ENCODE measurements at places on chromosomes 5 and 9.

GRCh38 chr5:51396797-51397196 lies 13.5 kb downstream of the ISL1 start:
- no peak for DNase-seq
- no peaks in the 10 kb centered on the region for H3K36me3 ChIP-seq
- H3K27me3 ChIP-seq: peaks cover 10% of the 10 kb centered on the region
- no peak overlapping the region for H3K4me3 ChIP-seq
- H3K27ac ChIP-seq: no peak overlapping the region

- H3K27ac ChIP-seq: no peak overlapping the region
- no peak overlapping the region for H3K4me3 ChIP-seq
- H3K4me1 ChIP-seq: no peaks in the 10 kb centered on the region
- no peaks in the 10 kb centered on the region for H3K27me3 ChIP-seq
- no peaks in the 10 kb centered on the region for H3K36me3 ChIP-seq
- no peak for DNase-seq
These were observed 1098.6 kb downstream of the TAF11L14 start for GRCh38 chr5:18732556-18733479.

DNA sequence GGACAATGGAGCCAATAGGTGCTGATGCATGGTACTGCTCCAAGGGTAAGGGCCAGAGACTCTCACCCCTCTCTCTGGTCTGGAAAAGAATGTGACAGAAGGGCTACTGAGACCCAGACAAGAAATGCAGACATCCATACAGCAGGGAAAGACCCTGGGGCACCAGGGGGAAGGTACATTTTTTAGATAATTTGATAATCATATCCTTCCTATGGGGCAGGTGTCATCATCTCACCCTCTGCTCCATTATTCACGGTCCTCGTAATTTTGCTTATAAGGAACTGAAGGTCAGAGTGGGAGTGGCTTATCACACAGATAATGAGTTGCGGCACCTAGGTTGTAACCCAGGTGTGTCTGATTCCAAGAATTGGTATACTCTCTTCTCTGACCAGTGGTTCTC lies 90.0 kb downstream of the TRIM32 start:
- peaks cover 3% of the 10 kb centered on the region for H3K4me1 ChIP-seq
- no peak for DNase-seq

DNA sequence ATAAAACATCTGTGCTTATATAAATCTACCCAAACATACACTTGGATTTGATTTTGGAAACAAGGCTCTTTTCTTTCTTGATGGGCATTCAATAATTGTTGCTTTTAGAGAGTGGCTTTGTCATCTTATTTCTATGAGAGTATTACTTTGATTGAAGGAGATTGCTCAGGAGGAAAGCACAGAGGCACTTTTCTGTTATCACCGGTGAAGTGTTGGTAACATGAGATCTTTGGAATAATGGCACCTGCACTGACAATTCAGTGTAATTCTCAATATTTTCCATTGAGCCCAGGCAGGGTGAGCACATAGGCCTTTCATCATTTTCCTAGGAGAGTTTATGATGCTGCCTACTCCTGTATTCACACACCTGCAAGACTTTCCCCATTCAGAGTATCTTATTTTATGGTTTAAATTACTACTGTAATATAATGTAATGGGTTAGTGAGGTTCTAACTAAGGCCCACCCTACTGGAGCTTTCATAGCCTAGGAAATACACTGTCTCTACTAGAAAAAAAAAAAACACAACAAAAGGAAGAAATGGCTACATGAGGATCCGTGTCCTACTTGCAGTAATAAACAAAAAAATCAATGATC lies 244.3 kb downstream of the DENND1A start:
- no peak overlapping the region for H3K4me3 ChIP-seq
- no peak overlapping the region for H3K27ac ChIP-seq
- no peak for DNase-seq
- no peaks in the 10 kb centered on the region for H3K27me3 ChIP-seq
- H3K4me1 ChIP-seq: peaks cover 2% of the 10 kb centered on the region
- no peaks in the 10 kb centered on the region for H3K36me3 ChIP-seq

GRCh38 chr9:87564791-87565241 lies 67.1 kb downstream of the DAPK1 start:
- peaks cover 20% of the 10 kb centered on the region for H3K4me1 ChIP-seq
- H3K27ac ChIP-seq: no peak overlapping the region
- no peak overlapping the region for H3K4me3 ChIP-seq
- no peaks in the 10 kb centered on the region for H3K27me3 ChIP-seq
- no peak for DNase-seq
- no peaks in the 10 kb centered on the region for H3K36me3 ChIP-seq

DNA sequence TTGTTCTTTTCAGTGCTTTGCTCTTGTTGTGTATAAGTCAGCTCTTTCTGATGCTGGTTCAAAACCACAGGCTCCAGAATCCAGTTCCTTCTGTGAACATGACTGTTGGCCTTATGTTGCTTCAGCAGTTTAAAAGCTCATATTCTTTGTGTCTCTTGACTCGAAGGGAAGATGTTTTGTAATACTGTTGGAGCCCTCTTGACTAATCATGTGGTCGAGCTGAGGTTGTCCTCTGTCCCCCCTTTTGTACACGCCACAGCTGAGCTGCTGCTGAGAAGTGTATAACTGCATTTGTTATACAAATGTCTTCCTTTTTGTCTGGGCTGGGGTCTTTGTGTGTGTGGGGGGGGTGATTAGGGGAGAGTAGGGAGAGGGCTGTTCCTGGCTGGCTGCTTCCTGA lies 35.8 kb downstream of the SLC36A1 start:
- no peaks in the 10 kb centered on the region for H3K27me3 ChIP-seq
- H3K36me3 ChIP-seq: no peaks in the 10 kb centered on the region
- H3K4me1 ChIP-seq: peaks cover 2% of the 10 kb centered on the region
- H3K27ac ChIP-seq: no peak overlapping the region
- DNase-seq: no peak
- no peak overlapping the region for H3K4me3 ChIP-seq

GRCh38 chr5:8176101-8176693 lies 307.2 kb downstream of the MTRR start:
- H3K4me1 ChIP-seq: no peaks in the 10 kb centered on the region
- no peak overlapping the region for H3K4me3 ChIP-seq
- no peak overlapping the region for H3K27ac ChIP-seq
- DNase-seq: no peak
- no peaks in the 10 kb centered on the region for H3K27me3 ChIP-seq

- no peak overlapping the region for H3K4me3 ChIP-seq
- no peaks in the 10 kb centered on the region for H3K36me3 ChIP-seq
- DNase-seq: no peak
- H3K27me3 ChIP-seq: no peaks in the 10 kb centered on the region
These were observed 159.1 kb downstream of the OLFM1 start for GRCh38 chr9:135246248-135247205.

- H3K27me3 ChIP-seq: no peaks in the 10 kb centered on the region
- peaks cover 5% of the 10 kb centered on the region for H3K4me1 ChIP-seq
- no peak overlapping the region for H3K27ac ChIP-seq
- no peaks in the 10 kb centered on the region for H3K36me3 ChIP-seq
- DNase-seq: no peak
These were observed 24.7 kb downstream of the PUM3 start for GRCh38 chr9:2819165-2819564.

DNA sequence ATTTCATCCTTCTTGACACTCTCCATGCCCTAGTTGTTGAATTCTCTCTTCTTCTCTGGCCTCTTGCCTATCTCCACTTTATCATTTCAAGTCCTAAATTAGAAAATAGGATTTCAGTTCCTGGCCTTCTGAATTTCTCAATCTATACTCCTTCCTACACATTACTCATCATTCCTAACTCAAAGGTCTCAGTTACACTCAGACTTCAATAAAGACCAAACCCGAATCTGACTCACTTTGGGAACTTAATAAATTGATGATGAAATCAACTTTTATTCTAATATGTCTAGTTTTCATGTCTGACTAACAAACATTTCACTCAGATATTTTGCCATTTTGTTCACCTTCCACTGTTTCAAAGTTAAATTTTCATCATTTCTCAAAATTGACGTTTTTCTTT lies 113.6 kb upstream of the TSLP start:
- no peaks in the 10 kb centered on the region for H3K4me1 ChIP-seq
- no peak overlapping the region for H3K27ac ChIP-seq
- no peaks in the 10 kb centered on the region for H3K27me3 ChIP-seq
- DNase-seq: no peak

GRCh38 chr9:132040808-132041207 lies 38.9 kb downstream of the MED27 start:
- no peaks in the 10 kb centered on the region for H3K4me1 ChIP-seq
- no peaks in the 10 kb centered on the region for H3K36me3 ChIP-seq
- H3K27ac ChIP-seq: no peak overlapping the region
- DNase-seq: no peak
- no peaks in the 10 kb centered on the region for H3K27me3 ChIP-seq

DNA sequence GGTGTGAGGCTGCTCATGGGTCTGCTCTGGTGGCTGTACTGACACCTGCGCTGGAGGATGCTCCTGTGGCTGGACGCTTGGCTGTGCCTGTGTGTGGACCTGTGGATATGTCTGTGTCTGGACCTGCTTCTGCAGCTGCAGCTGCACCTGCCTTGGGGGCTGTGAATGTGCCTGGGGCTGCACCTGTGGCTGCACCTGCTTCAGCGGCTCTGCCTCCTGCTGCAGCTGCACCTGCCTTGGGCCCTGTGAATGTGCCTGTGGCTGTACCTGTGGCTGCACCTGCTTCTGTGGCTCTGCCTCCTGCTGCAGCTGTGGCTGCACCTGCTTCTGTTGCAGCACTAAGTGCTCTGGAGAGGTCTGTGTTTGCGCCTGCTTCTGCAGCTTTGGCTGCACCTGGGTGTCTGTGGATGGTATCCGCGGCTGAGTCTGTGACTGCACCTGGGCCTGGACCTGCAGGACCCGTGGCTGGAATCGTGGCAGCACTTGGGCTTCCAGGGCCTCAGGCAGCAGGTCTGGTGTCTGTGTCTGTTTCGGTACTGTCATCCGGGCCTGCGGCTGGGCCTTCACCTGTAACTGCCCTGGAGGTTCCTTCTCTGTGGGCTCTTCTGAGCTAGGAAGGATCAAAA lies 12.5 kb downstream of the CIZ1 start:
- peaks cover 19% of the 10 kb centered on the region for H3K36me3 ChIP-seq
- no peak overlapping the region for H3K4me3 ChIP-seq
- H3K4me1 ChIP-seq: no peaks in the 10 kb centered on the region
- no peak for DNase-seq
- H3K27ac ChIP-seq: no peak overlapping the region
- H3K27me3 ChIP-seq: no peaks in the 10 kb centered on the region

DNA sequence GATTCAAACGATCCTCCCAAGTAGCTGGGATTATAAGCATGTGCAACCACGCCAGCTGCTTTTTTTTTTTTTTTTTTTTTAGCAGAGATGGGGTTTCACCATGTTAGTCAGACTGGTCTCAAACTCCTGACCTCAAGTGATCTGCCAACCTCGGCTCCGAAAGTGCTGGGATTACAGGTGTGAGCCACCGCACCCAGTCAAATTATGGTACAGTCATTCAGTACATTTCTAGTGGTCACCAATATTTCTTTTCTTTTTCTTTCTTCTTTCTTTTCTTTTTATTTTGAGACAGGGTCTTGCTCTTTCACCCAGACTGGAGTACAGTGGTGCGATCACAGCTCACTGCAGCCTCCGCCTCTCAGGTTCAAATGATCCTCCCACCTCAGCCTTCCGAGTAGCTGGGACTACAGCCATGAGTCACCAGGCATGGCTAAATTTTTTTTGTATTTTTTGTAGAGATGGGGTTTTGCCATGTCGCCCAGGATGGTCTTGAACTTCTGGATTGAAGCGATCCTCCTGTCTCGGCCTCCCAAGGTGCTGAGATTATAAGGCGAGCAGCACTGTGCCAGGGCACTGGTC lies 25.4 kb upstream of the DCP2 start:
- H3K36me3 ChIP-seq: no peaks in the 10 kb centered on the region
- DNase-seq: no peak
- H3K4me1 ChIP-seq: no peaks in the 10 kb centered on the region
- H3K27me3 ChIP-seq: no peaks in the 10 kb centered on the region

DNA sequence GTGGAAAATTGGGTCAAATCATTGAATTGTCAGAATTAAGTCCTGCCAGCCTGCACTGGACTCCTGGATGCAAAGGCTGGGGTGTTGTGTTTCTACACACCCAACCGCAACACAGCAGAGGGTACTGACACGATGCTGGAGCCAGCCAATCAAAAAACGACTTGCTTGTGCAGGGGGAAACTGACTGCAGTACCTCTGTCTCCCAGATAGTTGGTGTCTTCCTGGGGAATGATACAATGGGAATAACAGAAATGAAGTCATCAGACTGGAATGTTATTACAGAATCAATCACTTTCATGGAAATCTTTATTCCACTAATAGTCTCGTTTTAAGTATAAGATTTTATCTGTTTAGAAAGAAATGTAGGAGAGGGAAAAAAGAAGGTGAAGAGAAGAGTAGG lies 330.3 kb downstream of the MLLT3 start:
- no peaks in the 10 kb centered on the region for H3K27me3 ChIP-seq
- peak; percentile 81 for DNase-seq
- H3K4me1 ChIP-seq: no peaks in the 10 kb centered on the region
- H3K36me3 ChIP-seq: no peaks in the 10 kb centered on the region

GRCh38 chr5:78496373-78496772 lies 136.0 kb downstream of the SCAMP1 start:
- H3K27ac ChIP-seq: no peak overlapping the region
- DNase-seq: peak; percentile 50
- no peaks in the 10 kb centered on the region for H3K36me3 ChIP-seq
- H3K4me1 ChIP-seq: peaks cover 24% of the 10 kb centered on the region
- no peak overlapping the region for H3K4me3 ChIP-seq

DNA sequence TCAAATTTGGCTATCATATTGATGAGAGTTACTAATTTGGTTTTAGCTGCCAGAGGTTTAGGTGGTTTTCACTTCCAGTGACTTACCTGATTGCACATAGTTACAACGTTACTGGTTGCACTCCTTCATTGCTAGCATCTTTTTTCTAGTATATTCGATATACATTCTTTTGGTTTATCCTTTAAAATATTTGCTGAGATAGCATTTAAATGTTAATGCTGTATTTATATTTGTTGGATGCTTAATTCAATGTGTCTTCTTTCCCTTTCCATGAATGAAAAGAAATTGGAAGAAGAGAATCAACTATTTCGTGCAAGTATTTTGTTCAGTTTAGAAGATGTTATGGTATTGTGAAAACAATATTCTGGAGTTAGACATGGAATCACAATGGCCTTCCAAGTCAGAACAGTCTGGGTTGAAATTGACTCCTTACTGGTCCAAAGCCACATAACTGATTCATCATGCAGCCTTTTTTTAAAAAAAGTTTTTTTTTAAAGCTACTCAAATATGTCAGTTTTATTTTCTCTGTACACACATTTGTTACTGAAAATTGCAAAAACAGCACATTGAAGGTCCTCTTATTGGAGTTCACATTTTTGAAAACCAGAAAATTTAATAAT lies 2.2 kb downstream of the SPIN1 start:
- H3K27me3 ChIP-seq: no peaks in the 10 kb centered on the region
- no peaks in the 10 kb centered on the region for H3K36me3 ChIP-seq
- no peak overlapping the region for H3K4me3 ChIP-seq
- H3K4me1 ChIP-seq: peaks cover 6% of the 10 kb centered on the region

GRCh38 chr5:172906436-172906835 lies 52.8 kb upstream of the RPL26L1 start:
- no peaks in the 10 kb centered on the region for H3K27me3 ChIP-seq
- H3K4me3 ChIP-seq: no peak overlapping the region
- no peak overlapping the region for H3K27ac ChIP-seq
- H3K4me1 ChIP-seq: peaks cover 3% of the 10 kb centered on the region
- H3K36me3 ChIP-seq: peaks cover 2% of the 10 kb centered on the region

- H3K36me3 ChIP-seq: no peaks in the 10 kb centered on the region
- no peak overlapping the region for H3K4me3 ChIP-seq
- no peak for DNase-seq
- H3K27me3 ChIP-seq: no peaks in the 10 kb centered on the region
- no peak overlapping the region for H3K27ac ChIP-seq
These were observed 125.3 kb upstream of the MARCHF11 start for GRCh38 chr5:16304846-16305245.

Data from mesendoderm (in vitro differentiated cells).